ENCODE measurements at places on chromosomes 5 and 9. TPM values are rescaled to one million over a fixed set of nuclear protein-coding genes. Genes with fewer than 3 reads are reported as not detected.

GRCh38 chr9:127927988-127928675 lies 2.4 kb downstream of the PIP5KL1 start:
- DNase-seq, result peak; percentile 67

DNA sequence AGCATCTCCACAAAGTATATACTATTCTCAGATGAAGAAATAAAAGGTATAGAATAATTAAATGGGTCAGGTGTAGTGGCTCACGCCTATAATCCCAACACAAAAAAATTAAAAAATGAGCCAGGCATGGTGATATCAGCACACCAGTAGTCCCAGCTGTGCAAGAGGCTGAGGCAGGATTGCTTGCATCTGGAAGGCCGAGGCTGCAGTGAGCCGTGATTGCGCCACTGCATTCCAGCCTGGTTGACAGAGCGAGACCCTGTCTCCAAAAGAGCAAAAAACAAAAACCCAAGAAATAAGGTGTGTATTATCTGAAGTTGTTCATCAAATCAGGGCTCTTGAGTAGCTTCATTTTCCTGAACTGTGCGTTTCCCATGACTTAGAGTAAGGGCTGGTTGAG lies 83.2 kb upstream of the MYO10 start:
- DNase-seq, result no peak

Gene C8G
- not detected for total RNA-seq

GRCh38 chr9:89813482-89813881 lies 208.7 kb downstream of the GADD45G start:
- no peak for DNase-seq

Gene SPAG8
- not detected for total RNA-seq

DNA sequence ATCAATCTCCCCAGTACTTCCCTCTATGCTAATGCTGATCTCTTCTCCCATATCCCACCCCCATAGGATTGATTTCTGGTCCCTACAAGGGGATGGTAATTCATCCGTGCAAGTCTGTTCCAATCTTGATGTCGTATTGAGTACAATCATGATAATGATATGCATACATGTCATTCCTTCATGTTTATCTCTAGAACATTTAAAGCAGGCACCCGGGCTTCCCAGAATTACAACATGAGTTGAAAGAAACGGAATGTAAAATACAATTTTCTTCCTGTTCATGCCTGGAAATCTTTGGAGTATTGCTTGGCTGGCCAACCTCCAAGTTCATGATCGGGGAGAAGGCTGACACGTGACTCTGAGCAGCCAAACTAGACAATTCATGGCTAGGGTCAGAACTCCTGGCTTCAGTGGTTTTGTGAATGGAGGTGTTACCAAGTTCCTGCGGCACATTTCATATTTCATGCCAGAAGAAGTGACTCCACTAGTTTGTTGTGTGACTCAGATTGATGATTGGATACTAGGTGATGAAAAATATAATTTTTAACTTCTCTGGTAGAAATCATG lies 66.6 kb downstream of the C9orf152 start:
- no peak for DNase-seq

- no peak for DNase-seq
These were observed 96.3 kb upstream of the TMEM161B start for GRCh38 chr5:88364991-88365390.

Gene LIFR
- total RNA-seq, result 25.2 TPM

DNA sequence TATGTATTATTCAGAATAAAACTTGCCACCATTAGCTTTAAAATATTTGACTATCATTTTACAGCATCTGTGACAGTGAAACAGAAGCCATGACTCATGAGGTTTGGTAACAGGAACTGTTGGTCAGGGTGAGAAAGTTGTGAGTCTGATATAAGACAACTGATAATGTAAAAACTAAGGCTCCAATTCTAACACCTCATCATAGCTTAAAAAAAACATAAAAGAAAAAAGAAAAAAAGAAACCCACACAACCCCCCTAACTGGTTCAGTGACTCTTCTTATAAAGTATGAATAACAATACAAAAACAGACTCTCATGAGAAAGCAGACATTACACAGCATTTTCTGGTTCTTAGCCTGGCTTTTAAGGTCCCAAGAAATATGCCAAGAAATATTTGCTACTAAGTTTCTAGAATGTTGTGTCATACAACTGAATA lies 85.8 kb downstream of the MRPS27 start:
- peak; percentile 43 for DNase-seq

Data from GM23338 (cell line).